ENCODE measurements at places on chromosomes 7 and 10. TPM values are rescaled to one million over a fixed set of nuclear protein-coding genes. Genes with fewer than 3 reads are reported as not detected.

DNA sequence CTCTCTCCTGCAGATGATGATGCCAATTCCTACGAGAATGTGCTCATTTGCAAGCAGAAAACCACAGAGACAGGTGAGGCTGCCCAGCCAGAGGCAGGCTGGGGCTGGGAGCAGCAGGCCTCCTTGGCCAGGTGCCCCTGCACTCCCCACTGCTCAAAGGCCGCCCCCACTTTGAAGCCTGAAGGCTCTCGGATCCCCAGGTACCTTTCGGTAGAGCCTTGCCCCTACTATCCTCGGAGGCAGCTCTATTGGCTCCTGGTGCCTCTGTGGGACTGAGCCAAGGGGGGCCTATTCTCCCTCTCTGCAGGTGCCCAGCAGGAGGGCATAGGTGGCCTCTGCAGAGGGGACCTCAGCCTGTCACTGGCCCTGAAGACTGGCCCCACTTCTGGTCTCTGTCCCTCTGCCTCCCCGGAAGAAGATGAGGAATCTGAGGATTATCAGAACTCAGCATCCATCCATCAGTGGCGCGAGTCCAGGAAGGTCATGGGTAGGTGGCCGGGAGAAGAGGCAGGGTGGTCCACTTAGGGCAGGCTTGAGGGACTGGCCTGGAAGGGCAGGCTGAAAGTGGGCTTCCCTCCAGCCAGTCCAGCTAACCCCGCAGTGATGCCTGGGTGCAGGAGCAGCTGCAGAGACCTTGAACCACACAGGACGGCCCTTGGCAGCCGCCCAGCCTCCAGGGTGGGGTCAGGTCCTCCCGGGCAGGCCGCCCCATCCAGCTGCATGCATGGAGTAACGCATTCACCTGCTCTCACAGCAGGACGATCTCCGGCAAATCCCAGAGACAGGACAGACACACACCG lies 14.1 kb downstream of the LAT2 start:
- no peak for DNase-seq

- DNase-seq, result no peak
These were observed 2.9 kb downstream of the ELFN1 start for GRCh38 chr7:1672851-1673486.

- DNase-seq, result no peak
These were observed 10.9 kb downstream of the RBP3 start for GRCh38 chr10:47359101-47359500.

- DNase-seq, result no peak
These were observed 22.2 kb downstream of the TMEM120A start for GRCh38 chr7:75971961-75972763.

DNA sequence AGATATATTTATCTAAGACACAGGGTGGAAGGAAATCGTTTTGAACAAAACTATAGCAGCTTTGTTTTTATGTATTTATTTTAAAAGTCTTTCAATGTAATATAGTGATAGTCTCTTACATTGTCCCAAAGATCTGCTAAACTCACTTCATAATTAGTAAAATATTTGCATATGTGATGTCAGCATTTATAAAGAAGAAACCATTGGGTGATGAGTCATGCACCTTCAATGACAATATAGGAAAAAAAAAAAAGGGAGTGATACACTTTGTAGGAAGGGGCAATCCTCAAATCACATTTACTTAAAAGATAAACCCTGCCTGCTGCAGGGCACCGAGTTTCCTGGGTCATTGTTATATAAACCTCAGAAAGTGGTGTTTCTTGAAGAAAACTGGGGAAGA lies 112.4 kb upstream of the SEMA3C start:
- no peak for DNase-seq

GRCh38 chr7:107070710-107071109 lies 26.2 kb downstream of the PRKAR2B start:
- no peak for DNase-seq

DNA sequence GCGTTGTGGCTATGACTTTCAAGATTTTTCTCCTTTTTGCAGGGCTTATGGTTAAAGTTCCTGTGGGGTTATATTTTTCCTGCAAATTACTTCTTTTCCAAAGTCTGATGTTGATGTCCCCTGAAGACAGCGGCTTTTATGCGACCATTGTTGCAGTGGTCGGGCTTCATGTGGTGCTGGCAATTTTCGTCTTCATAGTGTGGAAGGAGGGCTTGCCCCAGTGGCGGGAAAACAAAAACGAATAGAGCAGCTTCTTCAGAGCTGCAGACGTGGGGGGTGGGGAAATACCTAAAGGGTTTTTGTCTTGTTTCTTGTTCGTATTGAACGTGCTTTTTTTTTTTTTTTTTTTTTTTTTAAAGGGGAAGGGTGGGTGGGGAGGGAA lies 53.8 kb downstream of the MCMBP start:
- peak; percentile 27 for DNase-seq

DNA sequence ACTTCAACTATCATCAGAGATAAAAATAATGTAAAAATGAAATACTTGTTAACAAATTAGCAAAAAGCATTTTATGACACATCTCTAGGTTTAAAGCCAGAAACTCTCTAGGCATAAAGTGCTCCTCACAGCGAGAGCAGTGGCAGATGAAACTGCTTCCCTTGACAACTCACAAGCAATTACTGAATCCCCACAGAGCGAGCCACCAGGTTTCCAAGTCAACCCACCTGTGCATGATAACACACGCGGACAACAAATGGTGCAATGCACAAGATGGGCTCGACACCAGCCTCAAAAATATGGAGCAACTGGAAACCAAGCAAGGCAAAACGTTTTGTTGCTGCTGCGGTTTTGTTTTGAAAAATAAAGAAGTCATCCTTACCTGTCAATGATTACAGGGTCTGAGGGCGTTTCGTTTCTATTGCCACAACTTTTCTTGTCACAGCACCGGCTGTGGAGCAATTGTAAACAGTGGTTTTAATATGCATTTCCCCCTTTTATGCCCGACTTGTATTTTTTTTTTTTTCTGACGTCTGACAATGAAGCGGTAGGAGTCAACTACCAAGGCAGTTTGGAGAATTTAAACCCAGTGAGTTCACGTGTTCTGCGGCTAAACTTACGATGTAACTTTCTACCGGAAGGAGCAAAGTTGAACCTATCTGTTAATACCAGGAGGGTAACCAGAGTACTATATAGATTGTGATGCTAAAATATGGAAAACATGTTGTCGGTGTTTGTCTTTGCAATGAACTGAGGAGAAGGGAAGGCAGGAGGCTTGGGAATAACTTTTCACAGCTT lies 7.0 kb downstream of the EBF3 start:
- no peak for DNase-seq

DNA sequence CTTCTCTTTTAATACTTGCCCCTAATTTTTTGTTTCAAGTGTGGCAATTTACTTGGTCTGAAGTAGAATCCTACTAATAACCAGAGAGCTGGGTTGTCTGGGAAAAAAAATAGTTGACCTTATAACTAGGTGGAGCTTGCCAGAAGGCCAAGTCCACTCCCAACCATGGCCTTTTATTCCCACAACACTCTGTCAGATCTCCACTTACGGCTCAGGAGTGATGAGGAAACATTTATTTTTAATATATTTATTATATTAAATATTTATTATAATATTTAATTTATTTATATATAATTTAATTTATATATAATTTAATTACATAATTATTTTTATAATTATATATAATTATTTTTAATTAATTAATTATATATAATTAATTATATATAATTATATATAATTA lies 58.8 kb downstream of the TSPAN12 start:
- DNase-seq, result no peak

DNA sequence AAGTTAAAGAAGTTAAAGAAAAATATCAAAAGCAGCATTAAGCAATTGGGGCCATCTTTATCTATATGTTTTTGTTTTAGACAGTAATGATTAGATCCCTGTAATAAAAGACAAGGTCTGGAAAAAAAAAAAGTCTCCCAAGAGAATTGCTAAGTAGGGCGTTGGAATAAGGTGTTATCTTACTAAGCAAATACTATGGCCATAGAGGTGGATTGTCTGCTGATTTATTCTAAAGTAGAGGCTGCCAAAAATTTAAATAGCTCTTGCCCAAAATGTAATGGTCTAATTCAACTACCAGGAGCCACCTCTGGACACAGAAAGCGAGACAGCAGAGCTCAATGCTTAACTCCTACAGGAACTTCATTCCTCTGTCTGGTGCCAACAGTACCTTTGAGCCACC lies 71.6 kb downstream of the HERPUD2 start:
- DNase-seq, result no peak

DNA sequence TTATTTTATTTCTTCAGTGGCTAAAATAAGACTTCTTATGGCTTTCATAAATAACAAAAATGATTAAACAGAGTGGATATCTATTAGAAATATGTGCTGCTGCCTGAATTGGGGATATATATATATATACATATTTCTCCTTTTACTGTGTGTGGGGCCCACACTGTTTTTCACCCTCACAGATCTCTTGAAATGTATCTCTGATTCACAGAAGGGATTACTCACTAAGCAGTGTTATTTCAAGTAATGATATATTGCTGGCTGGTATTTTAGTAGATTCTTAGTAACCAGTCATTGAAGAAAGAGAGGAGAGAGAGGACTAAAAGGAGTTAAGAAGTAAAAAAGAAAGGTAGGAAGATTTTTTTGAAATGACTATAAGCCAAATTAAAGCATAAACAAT lies 308.6 kb upstream of the NRP1 start:
- DNase-seq, result no peak

GRCh38 chr7:30884881-30885280 lies 26.8 kb upstream of the AQP1 start:
- no peak for DNase-seq

GRCh38 chr7:1733206-1733907 lies 63.3 kb downstream of the ELFN1 start:
- DNase-seq, result no peak

GRCh38 chr10:119653916-119654315 lies 2.7 kb downstream of the BAG3 start:
- no peak for DNase-seq

DNA sequence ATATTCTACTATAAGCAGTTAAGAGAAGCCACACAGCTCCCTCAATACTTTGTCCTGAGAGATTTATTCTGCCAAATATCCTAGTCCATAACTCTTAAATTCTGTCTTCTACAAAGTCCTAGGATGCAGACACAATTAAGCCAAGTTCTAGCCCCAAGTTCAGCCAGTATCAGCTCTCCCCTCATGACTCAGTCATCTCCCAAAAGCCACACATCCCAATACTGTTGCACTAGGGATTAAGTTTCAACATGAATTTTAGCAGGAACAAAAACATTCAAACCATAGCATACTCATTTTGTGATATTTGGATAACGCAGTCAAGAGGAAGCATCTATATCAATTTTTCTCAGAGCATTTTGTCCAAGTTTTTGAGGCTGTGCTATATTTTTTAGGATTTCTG lies 277.4 kb downstream of the FZD1 start:
- DNase-seq, result no peak

DNA sequence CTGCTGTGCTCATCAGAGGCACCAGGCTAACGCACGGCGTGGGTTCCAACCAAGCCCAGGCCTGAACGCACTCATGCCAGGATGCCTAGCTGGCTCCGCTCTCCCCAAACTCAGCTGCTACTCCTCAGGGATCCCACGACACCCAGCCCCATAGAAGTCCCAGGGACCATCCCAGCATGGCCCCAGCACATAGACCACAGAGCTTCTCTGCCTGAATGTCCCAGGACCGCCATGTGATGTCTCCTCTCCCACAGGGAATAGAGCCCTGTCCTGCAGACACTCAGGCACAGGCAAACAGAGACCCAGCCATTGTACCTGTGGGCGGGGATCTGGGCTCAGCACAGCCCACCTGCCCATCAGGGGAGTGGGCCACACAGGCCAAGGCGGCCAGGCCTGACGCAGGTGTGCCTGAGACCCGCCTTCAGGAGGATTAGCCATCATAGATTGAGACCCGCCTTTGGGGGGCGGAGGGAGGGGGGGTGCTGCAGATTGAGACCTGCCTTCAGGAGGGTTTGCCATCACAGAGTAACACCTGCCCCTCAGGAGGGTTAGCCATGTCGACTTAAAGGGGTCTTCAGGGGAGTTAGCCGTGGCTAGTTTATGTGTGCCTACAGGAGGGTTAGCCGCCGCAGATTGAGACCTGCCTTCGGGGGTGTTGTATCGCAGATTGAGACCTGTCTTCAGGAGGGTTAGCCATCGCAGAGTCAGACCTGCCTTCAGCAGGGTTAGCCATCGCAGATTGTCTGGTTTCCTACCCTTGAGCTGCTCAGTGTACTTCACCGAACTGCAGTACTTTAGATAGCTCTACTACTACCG lies 29.0 kb downstream of the RASGEF1A start:
- DNase-seq, result no peak

DNA sequence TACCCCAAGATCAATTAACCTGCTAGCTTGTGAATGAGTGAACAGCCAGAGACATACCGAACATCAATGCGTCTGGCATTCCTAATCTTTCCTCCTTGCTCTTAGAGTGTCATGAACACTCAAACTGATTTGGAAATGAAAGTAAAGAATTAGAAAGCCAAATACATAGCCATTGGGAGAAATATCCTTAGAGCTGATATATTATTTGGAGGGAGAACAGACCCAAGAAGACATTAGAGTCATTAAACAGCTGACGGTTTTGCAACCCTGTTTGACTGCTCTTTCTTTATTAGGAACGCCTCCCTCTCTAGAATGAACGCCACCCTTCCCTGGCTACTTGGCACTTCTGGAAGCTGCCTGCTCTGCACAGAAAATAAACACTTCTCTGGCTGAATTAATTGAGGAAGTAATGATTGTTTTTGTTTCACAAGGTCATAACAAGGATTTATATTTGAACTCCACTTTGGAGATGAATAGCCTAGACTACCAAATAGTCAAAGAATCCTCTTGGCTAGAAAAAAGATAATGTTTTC lies 42.8 kb downstream of the CTTNBP2 start:
- no peak for DNase-seq

DNA sequence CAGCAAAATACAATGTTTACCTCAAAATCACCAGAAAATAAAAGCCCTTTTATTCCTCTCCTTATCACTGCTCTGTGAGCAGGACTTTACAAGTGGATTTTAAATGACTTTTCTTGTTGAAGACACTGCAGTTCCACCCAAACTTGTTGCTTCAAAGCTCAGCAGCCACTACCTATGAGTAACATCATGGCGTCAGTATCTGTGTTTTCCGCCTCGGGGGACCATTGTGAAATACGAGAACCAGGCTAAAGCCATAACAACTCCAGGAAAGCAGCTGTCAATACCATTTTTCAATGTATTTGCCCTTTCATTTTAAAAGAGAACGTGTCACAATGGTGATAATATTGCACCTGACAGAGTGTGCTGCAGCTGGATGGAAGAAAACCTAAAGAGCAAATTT lies 284.0 kb upstream of the RNF32 start:
- no peak for DNase-seq

DNA sequence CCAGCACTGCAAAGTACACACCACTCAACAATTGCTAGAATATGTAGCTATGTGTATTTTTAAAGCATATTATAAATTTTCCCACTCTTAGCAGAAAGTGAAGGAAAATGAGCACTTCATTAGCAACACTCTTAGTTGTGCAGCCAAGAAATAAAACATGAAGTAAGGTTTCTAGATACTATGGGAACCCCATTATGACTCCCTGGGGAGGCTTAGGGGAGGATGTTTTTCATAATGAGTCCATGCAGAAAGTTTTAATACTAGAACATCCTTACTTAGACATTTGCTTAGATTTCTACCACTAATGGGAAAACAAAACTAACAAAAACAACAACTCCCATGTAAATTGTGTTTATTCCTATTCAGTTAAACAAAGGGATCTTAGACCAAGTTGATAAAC lies 148.4 kb upstream of the HDAC9 start:
- DNase-seq, result no peak

CALCR gene
- 0.45 TPM for total RNA-seq

ITIH5 gene
- total RNA-seq, result 19.4 TPM

CYP2C19 gene
- total RNA-seq, result 0.36 TPM

TDRD1 gene
- total RNA-seq, result 0.45 TPM

FAM13C gene
- total RNA-seq, result 66.1 TPM

PDE6C gene
- not detected for total RNA-seq

OR6B1 gene
- total RNA-seq, result not detected

NKX6-2 gene
- not detected for total RNA-seq

TWIST1 gene
- 2.7 TPM for total RNA-seq
